K562 (cell line): ENCODE measurements at places on chromosomes 16 and 17.

DNA sequence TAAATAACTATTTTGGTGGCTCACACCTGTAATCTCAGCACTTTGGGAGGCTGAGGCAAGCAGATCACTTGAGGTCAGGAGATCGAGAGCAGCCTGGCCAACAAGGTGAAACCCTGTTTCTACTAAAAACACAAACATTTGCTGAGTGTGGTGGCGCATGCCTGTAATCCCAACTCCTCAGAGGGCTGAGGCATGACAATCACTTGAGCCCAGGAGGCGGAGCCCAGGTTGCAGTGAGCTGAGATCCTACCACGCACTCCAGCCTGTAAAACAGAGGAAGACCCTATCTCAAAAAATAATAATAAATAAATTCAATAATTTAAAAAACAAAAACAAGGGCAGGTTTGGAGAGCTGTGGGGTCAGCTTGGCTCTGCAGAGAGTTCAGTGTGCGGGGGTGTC lies 5.7 kb upstream of the SLC4A1 start:
- no peak for DNase-seq

DNA sequence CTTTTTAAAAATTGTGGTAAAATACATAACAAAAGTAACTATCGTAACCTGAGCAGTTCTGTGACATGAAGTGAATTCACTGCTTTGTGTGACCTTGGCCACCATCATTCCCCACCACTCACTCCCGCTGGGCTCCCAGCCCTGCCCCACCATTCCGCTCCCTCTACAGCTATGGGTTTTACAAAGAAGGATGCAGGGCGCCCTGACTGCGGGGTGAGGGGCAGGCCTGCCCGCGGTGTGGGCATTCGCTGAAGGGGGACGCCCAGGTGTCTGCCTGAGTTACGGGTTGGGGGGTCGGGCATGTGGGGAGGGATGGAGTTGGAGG lies at the start of gene CEMP1:
Gene CEMP1 (minus strand): TSS at position 38 of the 325 bp plus-strand sequence. CDS start 335 bp downstream, outside the sequence.
- DNase-seq, result no peak

GRCh38 chr16:16997349-16997748 lies 473.4 kb downstream of the XYLT1 start:
- DNase-seq, result no peak

GRCh38 chr17:61806081-61806828 lies 57.1 kb downstream of the BRIP1 start:
- no peak for DNase-seq

GRCh38 chr17:45227926-45228762 lies 6.5 kb downstream of the FMNL1 start:
- DNase-seq, result no peak

GRCh38 chr17:57708410-57708809 lies 36.7 kb downstream of the CCDC182 start:
- DNase-seq, result no peak
